Activated CD8-positive, alpha-beta T cell treated with anti-CD3 and anti-CD28 coated beads for 36 hours (primary cell): ENCODE measurements at places on chromosomes 12 and 14.

DNA sequence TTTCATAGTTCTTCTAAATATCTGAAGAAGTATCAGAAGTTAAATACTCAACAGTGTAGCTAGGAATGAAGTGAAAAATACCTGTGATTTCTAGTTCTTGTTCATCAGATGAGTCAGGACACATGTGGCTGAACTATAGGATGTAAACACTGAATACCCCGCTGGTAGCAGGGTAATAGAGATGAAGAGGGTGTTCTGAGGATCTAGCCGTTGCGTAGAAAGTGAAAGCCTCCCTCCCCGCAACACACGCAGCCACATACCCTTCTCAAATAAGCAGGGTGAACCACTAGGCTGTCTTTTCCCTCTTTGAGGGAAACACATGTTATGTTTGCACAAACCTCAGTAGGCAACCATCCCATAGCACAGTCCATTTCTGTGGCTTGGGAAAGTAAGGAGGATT, 16.4 kb upstream of the RNASE12 start:
- no peak for DNase-seq

DNA sequence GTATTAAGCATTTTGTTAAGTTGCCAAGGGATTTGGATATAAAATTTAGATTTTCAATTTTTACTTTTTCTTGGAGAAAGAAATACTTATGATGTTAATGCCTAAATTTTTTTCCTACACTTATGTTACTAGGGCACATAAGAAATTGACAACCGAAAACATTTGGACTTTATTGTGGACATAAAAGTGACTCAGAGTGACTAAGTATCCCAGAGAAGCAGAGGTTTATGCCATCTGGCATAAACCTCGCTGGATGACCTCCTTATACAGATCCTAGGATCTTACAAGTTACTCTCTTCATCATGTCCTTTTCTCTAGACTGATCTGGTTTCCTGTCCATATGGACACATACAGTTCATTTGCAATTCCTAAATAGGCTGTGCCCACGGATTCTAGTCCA, 89.8 kb downstream of the RERG start:
- DNase-seq: no peak

DNA sequence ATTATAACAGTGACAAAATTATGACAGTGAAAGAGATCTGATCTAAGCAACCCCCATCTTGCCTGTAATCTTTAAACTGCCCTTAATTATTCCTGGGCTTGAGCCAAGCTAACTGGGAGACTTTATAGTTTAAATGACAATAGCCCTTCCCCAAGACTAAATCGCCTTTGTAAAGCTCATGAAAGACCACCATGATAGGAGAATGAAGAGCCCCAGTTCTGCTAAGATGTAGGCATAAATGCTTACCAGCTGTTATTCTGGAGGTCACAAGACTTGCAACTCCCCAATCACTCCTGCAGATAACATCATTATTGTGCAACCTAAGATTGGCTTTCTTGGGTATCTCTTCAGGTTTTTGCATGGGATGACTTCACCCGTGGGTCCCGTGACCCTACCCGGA, 599.7 kb downstream of the KCNH5 start:
- DNase-seq: no peak

DNA sequence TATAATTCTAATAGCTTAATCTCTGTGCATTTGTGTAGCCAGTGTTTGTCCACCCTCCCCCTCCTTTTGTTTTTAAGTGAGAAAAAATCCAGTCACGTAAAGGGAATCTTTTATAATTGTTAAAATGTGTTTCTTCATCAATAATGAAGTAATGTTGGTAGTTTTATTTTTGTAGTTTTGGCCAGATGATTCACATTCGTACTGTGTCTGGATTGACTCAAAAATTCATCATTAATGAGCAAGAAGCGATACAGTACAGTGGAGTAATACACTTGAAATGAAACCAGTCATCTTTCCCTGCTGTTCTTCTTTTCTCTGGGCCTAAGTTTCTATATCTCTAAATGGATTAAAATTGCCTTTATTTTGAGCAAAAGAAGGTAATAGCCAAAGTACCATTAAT, 86.5 kb downstream of the SRGAP1 start:
- DNase-seq: no peak

- no peak for DNase-seq
Observed at GRCh38 chr12:108649126-108649525, 15.4 kb upstream of the SELPLG start.

DNA sequence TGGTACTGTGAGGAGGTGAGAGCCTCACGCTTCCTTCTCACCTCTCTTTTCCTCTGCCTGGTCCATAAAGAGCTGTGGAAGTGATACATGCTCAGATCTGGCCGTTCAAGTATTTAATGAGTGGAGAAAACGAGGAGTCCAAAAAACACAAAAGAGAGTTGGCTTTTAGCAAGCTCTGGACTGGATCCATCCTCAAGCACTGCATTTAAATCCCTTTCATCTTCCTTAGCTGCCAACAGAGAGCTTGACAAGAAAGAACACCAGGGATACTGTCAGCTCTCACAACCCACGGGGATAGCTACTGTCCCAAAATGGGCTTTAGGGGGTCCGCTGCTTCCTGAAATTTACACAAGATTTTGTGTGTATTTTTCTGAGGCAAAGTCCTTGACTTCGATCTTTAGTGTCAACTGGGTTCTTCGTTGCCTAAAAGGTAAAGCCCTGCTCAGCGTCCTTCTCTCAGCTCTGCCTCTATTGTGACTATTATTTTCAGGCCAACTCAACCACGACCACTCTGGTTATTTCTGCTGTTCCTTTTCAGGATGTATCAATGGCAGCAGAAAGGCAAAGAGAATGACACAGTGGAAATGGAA, 120.9 kb downstream of the TMTC1 start:
- DNase-seq: no peak

- DNase-seq: no peak
Observed at GRCh38 chr14:25607192-25607591, 557.2 kb upstream of the STXBP6 start.

DNA sequence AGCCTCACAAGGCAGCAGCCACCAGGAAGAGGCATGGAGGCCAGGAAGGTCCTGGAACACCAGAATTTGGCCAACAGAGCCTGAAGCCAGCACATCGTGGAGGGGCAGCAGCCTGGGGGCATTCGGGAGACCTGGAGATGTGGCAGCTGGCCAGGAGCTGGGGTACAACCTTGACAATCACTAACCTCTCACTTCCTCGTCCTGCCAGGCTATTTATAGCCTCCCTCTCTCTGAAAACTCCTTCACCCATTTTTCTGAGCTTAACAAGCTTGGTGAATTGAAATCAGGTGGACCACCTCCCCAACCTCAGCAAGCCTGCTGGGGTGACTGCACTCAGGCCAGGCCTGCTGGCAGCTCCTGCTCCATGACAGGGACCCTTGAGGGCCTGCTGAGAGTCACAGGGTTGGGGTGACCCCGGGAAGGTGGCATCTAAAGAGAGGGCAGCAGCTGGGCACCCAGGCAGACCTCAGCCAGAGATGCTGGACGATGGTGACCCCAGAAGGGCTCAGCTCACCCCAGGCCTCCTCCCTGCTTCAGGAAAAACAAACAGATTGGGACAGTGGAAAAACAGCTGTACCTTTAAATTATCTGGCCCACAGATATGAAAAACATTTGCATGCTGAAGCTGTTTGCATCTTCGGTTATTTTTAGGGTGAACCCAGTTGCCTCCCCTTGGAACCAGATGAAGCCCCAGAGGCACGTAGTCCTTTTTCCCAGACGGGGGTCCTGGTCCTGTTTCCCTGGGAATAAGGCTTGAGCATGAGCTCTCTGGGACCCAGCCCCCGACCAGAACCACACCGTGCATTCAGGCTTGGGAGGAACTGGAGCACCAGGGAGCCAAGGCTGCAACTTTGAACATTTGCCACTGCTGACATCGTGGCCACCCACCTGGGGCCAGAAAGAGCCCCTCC, 67.0 kb downstream of the PITPNM2 start:
- DNase-seq: no peak

GRCh38 chr12:116263844-116264243, 13.6 kb downstream of the MED13L start:
- no peak for DNase-seq

- no peak for DNase-seq
Observed at GRCh38 chr14:35257809-35258208, 34.4 kb upstream of the PSMA6 start.

GRCh38 chr14:63457498-63457897, 85.7 kb downstream of the PPP2R5E start:
- no peak for DNase-seq
